ENCODE measurements at places on chromosomes 5 and 9. TPM values are rescaled to one million over a fixed set of nuclear protein-coding genes. Genes with fewer than 3 reads are reported as not detected.

DNA sequence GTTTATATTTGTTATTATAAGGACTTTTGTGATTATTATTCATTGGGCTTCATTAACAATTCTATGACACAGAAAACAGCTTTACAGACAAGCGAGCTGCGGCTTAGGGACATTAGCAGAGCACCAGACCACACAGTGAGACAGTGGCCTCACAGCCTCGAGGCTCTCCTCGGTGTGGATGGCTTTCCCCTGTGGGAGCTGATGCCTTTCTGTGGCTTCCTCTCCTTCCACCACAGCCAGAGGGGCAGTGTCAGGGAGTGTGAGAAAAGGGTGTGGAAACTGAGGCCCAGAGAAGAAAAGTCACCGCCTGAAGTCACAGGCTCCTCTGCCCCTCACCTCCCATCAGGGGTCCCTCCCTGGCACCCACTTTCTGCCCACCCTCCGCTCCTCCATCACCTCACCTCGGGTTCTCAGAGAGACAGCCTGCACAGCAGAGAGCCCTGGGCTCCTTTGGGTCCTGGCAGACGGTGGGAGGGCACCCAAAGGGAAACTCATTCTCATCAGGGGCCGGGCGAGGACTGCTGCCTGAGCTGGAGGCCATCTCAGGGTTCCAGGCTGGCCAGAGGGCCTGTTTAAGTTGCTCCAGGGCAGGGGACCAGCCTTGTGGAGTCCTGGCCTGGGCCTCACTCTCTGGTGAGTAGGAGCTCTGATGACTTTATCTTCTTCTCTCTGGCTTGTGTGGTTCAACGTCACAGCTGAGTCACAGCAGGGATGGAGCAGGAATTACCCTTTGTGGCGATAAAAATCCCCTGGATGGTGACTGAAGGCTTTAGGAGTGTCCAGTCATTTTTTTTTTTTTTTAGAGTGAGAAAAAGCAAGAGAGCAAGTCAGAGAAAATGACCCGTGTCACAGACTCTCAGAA, 830 bp downstream of the TRAF1 start:
- peak; percentile 73 for DNase-seq

DNA sequence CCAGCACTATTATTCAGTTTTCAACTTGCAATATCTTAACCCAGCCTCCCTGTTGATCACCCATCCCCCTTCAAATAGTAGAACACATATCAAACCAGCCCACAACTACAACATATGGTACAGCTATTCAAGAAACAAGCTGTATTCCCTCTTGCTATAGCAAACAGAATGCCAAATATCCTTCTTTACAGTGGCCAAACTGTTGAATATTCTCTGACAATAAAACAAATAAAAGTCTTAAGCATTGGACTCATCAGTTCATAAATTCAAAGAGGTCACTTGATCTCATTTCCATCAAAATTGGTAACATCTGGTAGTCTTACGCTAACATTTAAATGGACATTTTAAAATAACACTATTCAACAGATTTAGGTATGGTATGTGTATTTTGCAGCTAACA, 350.8 kb downstream of the EFNA5 start:
- no peak for DNase-seq

Gene MED7
- total RNA-seq, result 5.4 TPM

- DNase-seq, result no peak
Observed at GRCh38 chr5:62306323-62306895, 403 bp downstream of the KIF2A start.

Gene CENPP
- total RNA-seq, result 2.8 TPM

Gene GM2A
- total RNA-seq, result 5.0 TPM

GRCh38 chr5:110056580-110057114, 366.9 kb downstream of the MAN2A1 start:
- no peak for DNase-seq

GRCh38 chr9:82209797-82210470, 221.4 kb downstream of the SPATA31D1 start:
- DNase-seq, result no peak

- DNase-seq, result no peak
Observed at GRCh38 chr5:120160124-120160895, 303.8 kb upstream of the PRR16 start.

- DNase-seq, result no peak
Observed at GRCh38 chr9:88090151-88090581, 48.1 kb downstream of the SPATA31C2 start.

Gene CCDC180
- 10.5 TPM for total RNA-seq

DNA sequence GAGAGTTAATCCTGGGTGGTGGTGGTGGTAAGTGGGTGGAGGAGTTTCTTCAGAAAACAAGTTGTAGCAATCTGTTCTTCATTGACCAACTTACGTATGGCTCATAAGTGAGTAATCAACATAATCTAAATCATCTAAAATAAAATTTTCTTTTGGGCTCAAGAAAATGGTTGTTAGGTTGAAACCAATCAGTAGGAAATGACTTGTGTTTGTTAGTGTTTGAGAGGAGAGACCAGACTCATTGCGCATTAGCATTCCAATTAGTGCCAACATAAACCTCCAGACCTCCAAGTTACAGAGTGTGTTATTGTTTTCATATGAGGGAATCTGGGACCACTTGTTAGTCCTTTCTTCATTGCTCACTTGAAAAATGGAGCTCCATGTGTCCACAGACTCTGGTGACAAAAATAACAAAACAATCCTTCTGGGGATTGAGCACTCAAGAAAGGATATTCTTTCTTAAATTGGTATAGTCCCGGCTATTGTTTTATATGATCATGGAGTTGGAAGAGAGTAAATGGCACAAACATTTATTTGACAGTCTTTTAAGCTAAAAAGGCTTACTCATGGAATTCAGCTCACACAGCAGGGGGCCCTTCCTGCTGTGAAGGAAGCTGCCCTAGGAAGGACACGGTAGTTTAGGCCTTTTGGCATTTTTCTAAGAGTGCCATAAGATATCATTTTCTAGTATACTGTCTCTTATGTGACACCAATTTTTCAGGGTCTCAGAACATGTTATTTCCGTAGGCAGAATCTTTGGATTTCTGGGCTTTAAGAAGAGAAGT, 441.1 kb downstream of the EBF1 start:
- no peak for DNase-seq

DNA sequence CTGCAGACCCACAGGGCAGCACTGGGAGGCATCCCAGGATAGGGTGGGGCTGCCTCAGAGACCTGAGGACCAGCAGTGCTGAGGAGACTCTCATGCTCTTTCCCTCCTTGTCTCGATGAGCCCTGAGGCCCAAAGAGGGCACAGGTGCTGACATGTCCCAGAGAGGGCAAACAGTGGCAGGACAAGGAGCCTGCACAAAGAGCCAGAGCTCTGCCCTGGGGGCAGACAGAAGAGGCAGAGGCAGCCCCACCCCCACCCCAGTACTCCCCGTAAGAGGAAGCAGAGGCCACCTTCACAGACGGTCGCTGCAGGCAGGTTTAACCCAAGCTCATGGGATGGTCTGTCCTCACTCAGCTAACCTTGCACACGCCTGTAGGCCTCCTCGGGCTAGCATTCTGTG, 29.4 kb upstream of the TTLL11 start:
- DNase-seq, result no peak

DNA sequence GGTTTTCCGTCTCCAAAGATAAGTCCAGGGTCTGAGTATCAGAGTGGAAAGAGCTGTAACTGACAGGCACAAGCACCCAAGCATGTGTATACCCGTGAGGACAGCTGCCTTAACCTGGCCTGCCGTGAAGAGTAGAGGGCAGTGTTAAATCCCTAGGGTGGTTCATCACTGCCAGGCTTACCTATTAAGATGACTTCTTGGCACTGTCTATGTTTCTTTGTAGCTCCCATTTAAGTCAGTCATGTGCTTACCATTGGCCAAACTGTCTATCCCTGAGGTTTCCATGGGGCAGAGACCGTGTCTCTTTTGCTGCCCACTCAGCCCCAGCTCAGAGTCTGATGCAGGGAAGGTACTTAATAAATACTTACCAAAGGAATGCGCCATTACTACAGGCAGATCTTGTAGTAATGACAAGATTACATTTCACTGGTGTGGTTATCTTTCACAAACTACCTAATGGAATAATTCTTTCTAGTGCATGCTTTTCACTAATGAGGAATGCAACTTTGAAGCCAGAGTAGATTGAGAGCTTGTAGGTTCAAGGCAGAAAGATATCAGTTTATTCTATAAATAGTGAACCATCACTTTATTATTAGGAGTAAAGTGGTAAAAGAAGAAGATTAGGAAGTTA, 64.2 kb downstream of the SNX24 start:
- no peak for DNase-seq

Gene IGIP
- 0.78 TPM for total RNA-seq

- DNase-seq, result no peak
Observed at GRCh38 chr9:127369428-127369827, 27.5 kb upstream of the SLC2A8 start.

GRCh38 chr5:139413963-139414362, 10.1 kb upstream of the SPATA24 start:
- no peak for DNase-seq

Gene PCDHGC4
- total RNA-seq, result not detected

DNA sequence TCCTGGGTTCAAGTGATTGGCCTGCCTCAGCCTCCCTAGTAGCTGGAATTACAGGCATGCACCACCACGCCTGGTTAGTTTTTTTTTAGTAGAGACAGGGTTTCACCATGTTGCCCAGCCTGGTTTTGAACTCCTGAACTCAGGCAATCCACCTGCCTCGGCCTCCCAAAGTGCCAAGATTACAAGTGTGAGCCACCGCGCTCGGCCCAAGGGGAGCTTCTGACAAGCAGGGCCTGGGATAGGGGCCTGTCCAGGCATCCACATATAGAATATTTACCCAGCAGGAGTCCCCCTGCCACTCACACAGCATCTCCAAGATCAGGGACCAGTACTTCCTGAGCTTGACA, 10.1 kb downstream of the IRF1 start:
- no peak for DNase-seq

Gene PAEP
- total RNA-seq, result not detected

DNA sequence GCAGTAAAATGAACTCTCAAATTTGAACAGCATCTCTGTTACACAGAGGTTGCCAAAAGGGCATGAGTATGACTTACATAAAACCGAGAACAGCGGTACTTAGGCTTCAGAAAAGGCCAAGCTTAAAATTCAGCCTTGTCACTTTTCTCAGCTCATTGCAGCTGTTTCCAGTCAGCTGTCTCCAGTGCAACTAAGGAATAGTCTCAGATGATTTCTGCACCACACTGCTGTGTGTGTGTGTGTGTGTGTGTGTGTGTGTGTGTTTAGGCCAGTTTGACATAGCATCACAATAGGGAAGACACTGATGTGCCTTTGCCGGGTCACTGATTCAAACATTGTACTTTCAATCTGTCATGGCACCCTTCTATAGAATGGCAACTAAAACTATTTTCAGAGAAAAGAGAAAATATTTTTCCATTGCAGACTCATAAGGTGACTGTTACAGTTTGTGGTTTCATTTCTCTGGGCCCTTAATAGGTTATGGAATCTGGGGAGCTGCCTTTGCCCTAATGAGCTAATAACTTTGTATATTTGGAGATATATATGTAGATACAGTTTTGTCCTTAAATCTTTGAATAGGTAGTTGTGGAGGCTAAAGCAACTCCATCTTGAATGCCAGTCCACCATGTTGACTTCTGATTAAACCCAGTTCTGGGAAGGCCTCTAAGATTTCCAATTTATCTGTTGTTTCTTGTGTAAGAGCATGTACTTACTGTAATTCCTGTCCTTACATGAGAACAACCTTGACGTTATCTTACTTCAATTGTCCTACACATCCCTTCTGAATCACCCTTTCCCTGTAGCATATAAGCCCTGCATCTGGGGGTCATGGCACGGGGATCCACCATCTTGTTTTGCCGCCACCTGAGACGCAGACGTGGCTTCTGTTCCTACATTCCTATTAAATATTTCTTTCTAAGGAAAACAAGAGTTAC, 4.5 kb downstream of the LSM11 start:
- no peak for DNase-seq

GRCh38 chr9:84484172-84484571, 143.6 kb upstream of the SLC28A3 start:
- DNase-seq, result no peak

Gene GFI1B
- not detected for total RNA-seq

GRCh38 chr9:101307051-101307450, 77.8 kb downstream of the BAAT start:
- no peak for DNase-seq

- no peak for DNase-seq
Observed at GRCh38 chr5:149018909-149019443, 43.9 kb downstream of the SH3TC2 start.

DNA sequence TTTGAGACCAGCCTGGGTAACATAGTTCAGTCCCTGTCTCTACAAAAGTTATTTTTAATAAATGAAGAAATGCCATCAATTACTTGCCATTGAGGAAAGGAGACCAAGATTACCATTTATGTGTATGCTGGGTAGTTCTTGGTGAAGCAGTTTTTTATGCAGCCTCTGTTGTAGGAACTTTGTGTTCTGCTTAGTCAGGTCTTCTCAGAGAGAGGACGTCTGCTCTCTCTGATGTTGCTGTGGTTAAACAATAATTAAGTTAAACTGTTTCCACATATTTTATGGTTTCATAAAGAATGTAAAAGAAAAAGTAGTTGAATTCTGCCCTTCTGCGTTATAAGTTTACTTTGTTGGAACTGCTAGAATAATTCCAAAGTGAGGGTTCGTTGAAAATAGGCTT, 210.5 kb downstream of the KDM4C start:
- no peak for DNase-seq

GRCh38 chr5:148909040-148909439, 82.6 kb downstream of the ADRB2 start:
- DNase-seq, result no peak

DNA sequence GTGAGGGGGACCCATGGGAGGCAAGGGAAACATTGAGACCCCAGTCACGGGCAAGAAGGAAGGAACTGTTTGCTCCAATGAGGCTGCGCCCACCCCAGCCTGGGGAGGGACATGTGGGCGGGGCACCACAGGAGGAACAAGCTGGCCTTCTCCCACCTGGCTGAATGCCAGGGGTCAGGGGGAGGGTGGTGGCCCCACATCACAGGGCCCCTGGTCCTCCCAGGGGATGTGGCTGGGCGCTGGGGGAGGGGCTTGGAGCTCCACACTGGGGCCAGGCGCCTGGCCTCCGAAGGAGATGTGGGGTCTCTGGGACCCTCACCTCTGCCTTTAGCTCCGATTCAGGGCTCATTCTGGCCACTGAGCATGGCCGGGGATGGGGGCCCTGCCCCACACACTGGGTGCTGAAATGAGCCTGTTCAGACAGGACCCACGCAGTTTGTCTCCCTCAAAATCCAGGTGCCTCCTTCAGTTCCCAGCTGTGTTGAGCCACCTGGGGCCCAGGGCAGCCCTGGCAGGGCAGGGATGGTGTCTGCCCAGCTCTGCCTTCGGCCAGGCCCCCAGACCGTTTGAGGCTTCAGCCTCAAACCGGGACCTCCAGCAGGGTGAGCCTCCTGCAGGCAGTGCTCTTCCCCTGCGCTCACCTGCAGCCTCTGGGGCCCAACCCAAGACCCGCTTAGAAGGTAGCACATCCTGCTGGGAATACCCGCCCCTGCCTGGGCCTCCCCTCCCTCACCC, 33.2 kb upstream of the NOTCH1 start:
- no peak for DNase-seq
